ENCODE measurements at places on chromosomes 16 and 17.

DNA sequence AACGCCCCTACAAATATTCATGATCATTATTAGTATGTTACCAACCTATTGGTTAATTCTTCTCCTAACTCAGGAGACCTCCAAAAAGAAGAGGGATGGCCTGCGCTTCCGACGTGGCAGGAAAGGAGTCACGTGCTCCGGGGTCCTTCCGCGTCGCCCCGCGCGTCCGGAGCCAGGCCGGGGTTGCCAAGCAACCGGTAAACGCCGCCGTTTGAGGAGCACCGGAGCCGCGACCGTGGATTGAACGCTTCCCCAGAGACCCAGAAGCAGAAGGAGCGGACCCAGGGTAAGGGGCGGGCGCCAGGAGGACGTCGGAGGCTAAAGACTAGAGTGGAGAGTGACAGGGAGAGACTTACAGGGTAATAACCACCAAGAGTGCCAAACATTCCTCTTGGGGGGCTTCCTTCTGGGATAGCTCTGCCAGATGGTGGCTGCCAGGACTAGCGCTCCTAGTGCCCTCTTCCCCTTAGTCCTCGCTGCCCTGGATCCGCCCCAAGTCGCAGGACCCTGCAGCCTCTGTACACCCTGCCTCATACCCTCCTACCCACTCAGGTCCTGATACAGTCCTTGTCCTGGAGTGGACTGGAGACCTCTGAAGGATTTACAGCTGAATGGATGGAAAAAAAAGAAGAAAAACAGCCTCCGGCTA lies at the start of gene DNAI2:
DNAI2 (plus strand) TSS at position 175 of the 649 bp plus-strand sequence. CDS start 7,584 bp downstream, outside the sequence.
- no peak for DNase-seq

DNA sequence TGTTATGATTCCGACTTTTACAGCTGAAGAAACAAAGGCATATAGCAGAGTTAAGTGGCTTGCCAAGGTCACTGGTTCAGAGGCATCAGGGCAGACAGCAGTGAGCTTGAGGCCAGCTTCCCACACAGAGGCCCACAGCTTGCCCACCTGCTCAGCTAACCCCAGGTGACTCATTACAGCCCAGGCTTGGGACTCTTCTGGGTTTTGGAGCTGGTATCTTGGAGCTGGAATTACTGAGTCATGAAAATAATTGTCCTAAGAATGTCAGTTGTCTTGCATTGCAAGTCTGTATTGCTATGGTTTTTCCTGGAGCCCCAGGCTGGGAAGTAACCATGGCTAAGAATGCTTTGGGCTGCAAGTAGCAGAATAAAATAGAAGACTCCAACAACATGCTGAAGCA lies 32.4 kb upstream of the IRX3 start:
- peak; percentile 22 for DNase-seq

- no peak for DNase-seq
Measured at GRCh38 chr16:23333831-23334456, 31.8 kb downstream of the SCNN1B start.

DNA sequence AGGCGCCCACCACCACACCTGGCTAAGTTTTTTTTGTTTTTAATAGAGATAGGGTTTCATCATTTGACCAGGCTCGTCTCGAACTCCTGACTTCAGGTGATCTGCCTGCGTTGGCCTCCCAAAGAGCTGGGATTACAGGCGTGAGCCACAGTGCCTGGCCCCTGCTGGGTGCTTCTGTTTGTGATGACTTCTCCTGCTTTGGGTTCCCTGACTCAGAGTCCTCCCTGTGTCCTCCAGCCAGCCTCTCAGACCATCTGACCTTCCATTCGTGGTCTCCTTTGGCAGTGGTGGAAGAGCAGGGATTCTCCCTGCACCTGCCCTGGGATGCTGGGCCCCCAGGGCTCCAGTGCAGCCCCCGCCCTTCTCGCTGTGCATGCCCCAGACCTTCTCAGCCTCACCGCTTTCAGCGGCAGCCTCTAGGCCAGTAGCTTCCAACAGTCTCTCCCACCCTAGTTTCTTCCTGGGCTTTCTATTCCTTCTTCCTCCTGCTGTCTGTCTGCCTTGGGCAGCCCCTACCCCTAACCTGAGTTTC lies 13.2 kb downstream of the BEAN1 start:
- DNase-seq, result no peak

GRCh38 chr16:79013930-79014660 lies 586.4 kb downstream of the MAF start:
- no peak for DNase-seq

DNA sequence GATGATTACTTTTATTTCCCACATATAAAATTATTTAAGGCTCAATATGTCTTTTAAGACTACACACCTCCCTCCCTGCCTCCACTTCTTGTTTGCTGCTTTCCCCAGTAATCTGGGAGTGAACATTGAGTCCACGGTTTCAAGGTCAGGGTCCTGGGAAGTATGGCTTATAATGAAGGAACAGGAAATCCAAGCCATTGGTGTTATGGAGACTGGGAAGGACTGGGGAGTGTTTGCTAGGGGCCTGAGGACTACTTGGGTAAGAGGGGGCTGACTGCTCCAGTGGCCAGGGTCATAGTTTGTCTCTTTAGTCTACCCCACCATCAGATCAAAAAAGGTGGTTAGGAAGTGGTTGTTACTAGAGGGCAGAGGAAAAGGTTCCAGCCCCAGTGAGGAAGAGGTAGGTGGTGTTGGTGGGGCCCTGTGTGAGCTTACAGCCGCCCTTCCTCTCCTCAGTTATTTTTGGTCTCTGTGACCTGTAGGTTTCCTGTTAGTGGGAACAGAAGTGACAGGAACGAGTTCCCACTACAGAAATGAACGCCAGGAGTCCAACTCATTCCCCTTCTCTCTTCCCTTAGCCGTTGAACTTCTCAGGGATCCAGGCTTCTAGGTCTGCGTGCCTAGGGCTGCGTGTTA lies 742 bp upstream of the SLC16A13 start:
- DNase-seq, result no peak

DNA sequence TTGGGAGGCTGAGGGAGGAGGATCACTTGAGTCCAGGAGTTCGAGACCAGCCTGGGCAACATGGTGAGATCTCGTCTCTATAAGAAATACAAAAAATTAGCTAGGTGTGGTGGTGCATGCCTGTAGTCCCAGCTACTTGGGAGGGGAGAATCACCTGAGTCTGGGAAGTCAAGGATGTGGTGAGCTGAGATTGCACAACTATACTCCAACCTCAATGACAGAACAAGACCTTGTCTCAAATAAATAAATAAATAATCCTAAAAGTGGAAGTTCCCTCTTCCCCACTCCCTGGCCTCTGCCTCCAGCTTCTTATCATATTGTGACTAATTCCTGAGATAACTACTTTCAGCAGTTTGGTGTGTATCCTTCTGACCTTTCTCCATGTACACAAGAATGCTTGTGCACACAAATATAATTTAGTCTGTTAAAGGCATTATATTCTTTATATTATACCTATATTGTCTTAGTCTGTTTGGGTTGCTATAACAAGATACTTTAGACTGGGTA lies 23.5 kb upstream of the DNAJA2 start:
- DNase-seq, result no peak
